ENCODE measurements at places on chromosomes 7 and 10. TPM values are rescaled to one million over a fixed set of nuclear protein-coding genes. Genes with fewer than 3 reads are reported as not detected.

SLC16A12 gene
- 0.06 TPM for polyA plus RNA-seq

CLCN1 gene
- not detected for polyA plus RNA-seq

- DNase-seq, result no peak
Measured at GRCh38 chr10:114386452-114386851, 17.9 kb downstream of the AFAP1L2 start.

DNA sequence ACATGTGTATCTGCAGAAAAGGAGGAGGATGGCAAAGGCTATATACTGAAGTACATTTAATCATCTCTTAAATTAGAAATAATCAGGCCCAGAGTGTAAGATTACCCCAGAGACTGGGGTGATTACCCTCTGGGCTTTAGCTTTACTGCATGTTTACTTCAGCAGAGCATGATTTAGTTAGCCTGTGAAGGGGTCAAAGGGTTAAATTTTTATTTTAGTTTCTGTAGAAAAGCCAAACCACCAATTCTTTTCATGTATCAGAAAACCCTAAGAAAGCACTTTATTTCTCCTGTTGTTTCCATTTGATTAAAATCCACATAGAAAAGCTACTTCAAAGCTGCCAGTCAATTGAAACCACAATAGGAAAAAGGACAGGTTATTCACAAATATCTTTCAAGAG, 101.5 kb upstream of the LSM8 start:
- no peak for DNase-seq

GRCh38 chr7:84022684-84023308, 171.8 kb downstream of the SEMA3A start:
- DNase-seq, result no peak

DNA sequence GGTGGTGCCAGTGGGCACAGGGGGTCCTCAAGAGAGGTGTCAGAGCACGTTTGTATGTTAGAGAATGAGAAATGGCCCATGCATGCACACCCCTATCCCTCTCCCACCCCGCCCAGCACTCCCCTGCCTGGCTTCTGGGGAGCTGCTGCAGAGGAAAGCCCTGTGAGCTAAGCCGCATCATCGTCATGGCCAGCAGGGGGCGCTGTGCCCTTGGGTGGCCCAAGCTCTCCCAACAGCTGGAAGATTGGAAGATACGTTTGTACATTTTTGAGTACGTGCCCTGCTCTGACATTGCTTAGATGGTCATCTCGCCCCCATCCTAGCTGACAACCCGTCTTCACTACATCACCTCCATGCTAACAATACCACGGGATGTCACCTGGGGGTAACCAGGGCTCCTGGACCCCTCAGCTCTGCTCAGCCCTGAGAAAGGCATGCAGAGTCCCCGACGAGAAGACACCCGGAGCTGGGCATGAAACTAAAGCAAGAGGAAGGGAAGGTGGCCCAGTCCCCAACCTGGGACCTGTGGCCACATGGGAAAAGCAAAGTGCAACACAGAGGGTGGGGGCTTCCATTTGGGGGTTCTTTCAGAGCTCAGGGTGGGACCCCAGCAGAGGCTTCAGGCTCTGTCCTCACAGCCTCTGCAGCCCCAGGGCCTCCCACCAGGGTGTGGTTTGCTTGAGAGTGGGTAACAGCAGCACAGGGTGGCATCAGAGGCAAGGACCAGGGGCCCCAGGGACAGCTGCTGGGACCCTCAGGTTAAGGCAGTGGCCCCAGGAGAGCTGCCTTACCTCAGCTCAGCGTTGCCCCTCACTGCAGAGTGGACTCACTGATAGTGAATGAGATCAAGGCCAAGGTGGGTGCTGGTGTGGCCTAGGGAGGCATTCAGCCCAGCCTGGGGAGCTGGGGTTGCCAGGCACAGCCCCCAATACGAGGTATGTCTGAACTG, 136.6 kb downstream of the PTPN20 start:
- no peak for DNase-seq

- no peak for DNase-seq
Measured at GRCh38 chr7:18337048-18337809, 158.3 kb upstream of the HDAC9 start.

DNA sequence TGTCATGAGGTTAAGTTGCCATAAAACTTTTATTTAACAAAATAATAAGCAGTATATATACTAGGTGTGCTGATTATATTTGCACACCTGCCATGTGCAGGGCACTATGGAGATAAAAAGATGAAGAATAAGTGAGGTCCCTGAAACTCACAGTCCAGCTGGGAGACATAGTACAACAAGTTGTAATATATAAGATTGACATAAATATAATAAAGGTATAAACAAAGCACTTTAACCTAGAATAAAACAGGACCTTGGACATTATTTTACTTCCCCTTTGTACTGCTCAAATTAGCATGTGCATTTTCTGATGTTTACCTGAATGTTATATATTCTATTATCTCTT, 6.2 kb downstream of the STK17A start:
- DNase-seq, result no peak

GRCh38 chr7:17136126-17136525, 162.3 kb upstream of the AHR start:
- DNase-seq, result no peak

- DNase-seq, result no peak
Measured at GRCh38 chr10:117861329-117861728, 185.4 kb downstream of the RAB11FIP2 start.
